ENCODE measurements at places on chromosomes 5 and 9. TPM values are rescaled to one million over a fixed set of nuclear protein-coding genes. Genes with fewer than 3 reads are reported as not detected.

GRCh38 chr5:115072266-115073064, 97.2 kb downstream of the TRIM36 start:
- no peak for DNase-seq
- no peaks in the 10 kb centered on the region for H3K36me3 ChIP-seq
- H3K27me3 ChIP-seq, result no peaks in the 10 kb centered on the region
- no peak overlapping the region for H3K4me3 ChIP-seq
- peaks cover 8% of the 10 kb centered on the region for H3K4me1 ChIP-seq

- no peak for DNase-seq
- no peak overlapping the region for H3K27ac ChIP-seq
- peaks cover 8% of the 10 kb centered on the region for H3K4me1 ChIP-seq
- no peak overlapping the region for H3K4me3 ChIP-seq
- H3K27me3 ChIP-seq, result no peaks in the 10 kb centered on the region
These were observed 23.4 kb upstream of the PSD2 start for GRCh38 chr5:139772089-139772791.

DNA sequence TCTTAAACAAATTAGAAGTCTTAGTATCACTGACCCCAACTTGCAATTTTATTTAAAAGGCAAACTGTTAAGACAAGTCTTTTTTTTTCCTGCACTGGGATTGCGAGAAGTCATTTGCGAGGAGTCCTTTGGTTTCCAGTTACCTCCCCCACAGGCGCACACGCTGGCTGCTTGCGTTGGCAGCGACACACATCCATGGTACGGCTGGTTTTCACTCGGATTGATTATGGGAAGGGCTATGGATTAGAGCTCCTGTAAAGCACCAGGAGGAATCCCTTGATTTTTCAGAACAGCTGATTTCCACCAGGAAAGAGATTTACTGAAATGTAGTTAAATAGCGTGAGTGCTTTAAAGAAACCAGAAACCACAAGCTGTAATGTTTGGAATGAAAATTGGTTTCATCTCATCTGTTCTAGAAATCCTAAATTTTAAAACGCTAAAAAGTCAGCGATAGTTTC, 737 bp downstream of the SLC1A3 start:
- H3K4me3 ChIP-seq, result peak overlapping the region; percentile 40
- peaks cover 36% of the 10 kb centered on the region for H3K27me3 ChIP-seq
- no peaks in the 10 kb centered on the region for H3K36me3 ChIP-seq
- peaks cover 11% of the 10 kb centered on the region for H3K4me1 ChIP-seq
- no peak overlapping the region for H3K27ac ChIP-seq

GRCh38 chr9:136624184-136624951, 38.3 kb upstream of the EGFL7 start:
- DNase-seq, result no peak
- H3K27ac ChIP-seq, result no peak overlapping the region
- H3K4me3 ChIP-seq, result no peak overlapping the region
- peaks cover 11% of the 10 kb centered on the region for H3K4me1 ChIP-seq
- H3K27me3 ChIP-seq, result peaks cover 4% of the 10 kb centered on the region

GRCh38 chr5:166509085-166509484, 1782.4 kb upstream of the WWC1 start:
- H3K4me3 ChIP-seq, result no peak overlapping the region
- no peak overlapping the region for H3K27ac ChIP-seq
- no peaks in the 10 kb centered on the region for H3K36me3 ChIP-seq
- H3K27me3 ChIP-seq, result no peaks in the 10 kb centered on the region
- H3K4me1 ChIP-seq, result no peaks in the 10 kb centered on the region

DNA sequence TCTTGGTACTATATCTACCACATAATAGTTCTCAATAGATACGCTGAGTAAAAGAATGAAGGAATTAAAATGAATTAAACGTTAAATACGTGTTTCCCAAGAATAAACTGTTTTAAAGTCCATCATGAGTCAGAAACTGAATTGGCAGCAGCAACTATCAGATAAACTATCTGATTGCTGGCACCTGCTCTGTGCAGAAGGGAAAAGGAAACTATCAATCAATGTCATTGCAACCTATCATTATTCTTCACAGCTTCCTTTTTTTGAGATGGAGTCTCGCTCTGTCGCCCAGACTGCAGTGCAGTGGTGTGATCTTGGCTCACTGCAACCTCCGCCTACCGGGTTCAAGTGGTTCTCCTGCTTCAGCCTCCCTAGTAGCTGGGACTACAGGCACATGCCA, 8.8 kb upstream of the WDR36 start:
- H3K4me1 ChIP-seq, result no peaks in the 10 kb centered on the region
- H3K27ac ChIP-seq, result no peak overlapping the region
- DNase-seq, result no peak
- no peak overlapping the region for H3K4me3 ChIP-seq
- no peaks in the 10 kb centered on the region for H3K36me3 ChIP-seq

DNA sequence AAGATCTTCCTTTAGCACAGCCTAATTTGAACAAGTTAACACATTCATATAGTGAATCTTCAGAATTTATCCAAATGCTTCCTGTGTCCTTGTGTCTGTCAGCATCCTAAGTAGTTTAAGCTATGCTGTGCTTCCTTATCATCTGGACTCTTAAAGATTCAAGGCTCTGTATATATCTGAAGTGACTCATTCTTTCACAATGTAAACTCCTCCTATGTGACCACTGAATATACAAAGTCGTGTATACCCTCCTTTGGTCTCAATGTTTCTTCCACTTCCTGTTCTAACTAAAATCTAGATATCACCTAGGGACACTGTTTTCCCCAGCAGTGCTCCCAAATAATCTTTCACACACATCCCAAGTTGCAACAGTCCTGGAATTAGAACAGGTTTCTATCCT, 935.7 kb upstream of the NUDT12 start:
- no peak overlapping the region for H3K4me3 ChIP-seq
- DNase-seq, result no peak
- no peaks in the 10 kb centered on the region for H3K27me3 ChIP-seq

- H3K27me3 ChIP-seq, result no peaks in the 10 kb centered on the region
- DNase-seq, result no peak
- no peaks in the 10 kb centered on the region for H3K4me1 ChIP-seq
- H3K27ac ChIP-seq, result no peak overlapping the region
- no peak overlapping the region for H3K4me3 ChIP-seq
These were observed 26.6 kb downstream of the ADCY2 start for GRCh38 chr5:7422316-7423106.

- no peaks in the 10 kb centered on the region for H3K36me3 ChIP-seq
- H3K27me3 ChIP-seq, result peaks cover 4% of the 10 kb centered on the region
- no peak overlapping the region for H3K27ac ChIP-seq
- DNase-seq, result no peak
These were observed 138.3 kb upstream of the SMIM23 start for GRCh38 chr5:171647043-171647903.

GRCh38 chr5:18744441-18744840, 1110.2 kb downstream of the TAF11L14 start:
- H3K4me3 ChIP-seq, result peak overlapping the region; percentile 60
- peak; percentile 22 for DNase-seq
- peaks cover 4% of the 10 kb centered on the region for H3K36me3 ChIP-seq

GRCh38 chr5:112692472-112692871, 45.2 kb upstream of the APC start:
- no peak overlapping the region for H3K27ac ChIP-seq
- no peak overlapping the region for H3K4me3 ChIP-seq
- DNase-seq, result no peak
- H3K36me3 ChIP-seq, result no peaks in the 10 kb centered on the region
- H3K27me3 ChIP-seq, result no peaks in the 10 kb centered on the region

- H3K4me1 ChIP-seq, result no peaks in the 10 kb centered on the region
- H3K27me3 ChIP-seq, result peaks cover 34% of the 10 kb centered on the region
- no peak overlapping the region for H3K4me3 ChIP-seq
- no peak for DNase-seq
- no peaks in the 10 kb centered on the region for H3K36me3 ChIP-seq
- H3K27ac ChIP-seq, result no peak overlapping the region
These were observed 14.6 kb upstream of the LMX1B start for GRCh38 chr9:126599047-126599650.

- H3K36me3 ChIP-seq, result no peaks in the 10 kb centered on the region
- H3K27ac ChIP-seq, result no peak overlapping the region
These were observed 669.7 kb downstream of the NR2F1-AS1 start for GRCh38 chr5:92911293-92911692.

DNA sequence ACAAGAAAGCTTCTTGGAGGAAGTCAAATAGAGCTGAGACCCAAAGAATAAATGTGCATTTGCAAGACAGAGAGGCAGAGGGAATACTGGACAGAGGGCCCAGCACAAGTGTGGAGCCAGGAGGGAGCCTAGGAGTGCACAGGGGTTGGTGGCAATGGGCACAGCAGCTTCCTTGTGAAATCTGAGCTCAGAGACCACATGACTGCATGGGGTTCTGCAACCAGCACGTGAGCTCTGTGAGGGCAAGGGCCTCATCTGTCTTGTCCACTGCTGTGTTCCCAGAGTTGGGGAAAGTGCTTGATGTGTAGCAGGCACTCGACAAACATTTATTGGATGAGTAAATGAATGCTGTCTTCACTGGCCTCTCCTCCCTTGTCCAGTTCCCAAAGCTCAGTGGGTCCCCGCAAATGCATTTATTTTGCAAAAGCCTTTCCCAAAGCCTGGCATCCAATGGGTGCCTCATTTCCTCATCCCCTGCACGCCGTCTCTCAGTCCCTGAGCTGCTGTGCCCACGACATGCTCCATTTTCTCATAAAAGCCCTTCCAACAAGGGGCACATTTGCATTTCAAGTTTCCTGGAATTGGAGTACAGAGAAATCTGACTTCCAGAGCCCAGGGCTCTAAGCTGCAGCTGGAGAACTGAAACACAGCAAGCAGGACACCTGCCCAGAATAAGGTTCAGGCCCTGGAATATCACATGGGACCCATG, 58.5 kb downstream of the KCNIP1 start:
- H3K36me3 ChIP-seq, result no peaks in the 10 kb centered on the region
- no peak overlapping the region for H3K4me3 ChIP-seq
- no peak overlapping the region for H3K27ac ChIP-seq
- no peak for DNase-seq
- no peaks in the 10 kb centered on the region for H3K4me1 ChIP-seq
- H3K27me3 ChIP-seq, result no peaks in the 10 kb centered on the region

- no peaks in the 10 kb centered on the region for H3K27me3 ChIP-seq
- no peak overlapping the region for H3K27ac ChIP-seq
- H3K4me3 ChIP-seq, result no peak overlapping the region
- DNase-seq, result no peak
- H3K4me1 ChIP-seq, result no peaks in the 10 kb centered on the region
- no peaks in the 10 kb centered on the region for H3K36me3 ChIP-seq
These were observed 95.6 kb downstream of the GNAQ start for GRCh38 chr9:77935974-77936373.

GRCh38 chr9:114884787-114885452, 45.5 kb downstream of the TNFSF8 start:
- H3K4me3 ChIP-seq, result no peak overlapping the region
- no peaks in the 10 kb centered on the region for H3K27me3 ChIP-seq
- H3K36me3 ChIP-seq, result no peaks in the 10 kb centered on the region
- no peak overlapping the region for H3K27ac ChIP-seq
- no peak for DNase-seq
- peaks cover 16% of the 10 kb centered on the region for H3K4me1 ChIP-seq

DNA sequence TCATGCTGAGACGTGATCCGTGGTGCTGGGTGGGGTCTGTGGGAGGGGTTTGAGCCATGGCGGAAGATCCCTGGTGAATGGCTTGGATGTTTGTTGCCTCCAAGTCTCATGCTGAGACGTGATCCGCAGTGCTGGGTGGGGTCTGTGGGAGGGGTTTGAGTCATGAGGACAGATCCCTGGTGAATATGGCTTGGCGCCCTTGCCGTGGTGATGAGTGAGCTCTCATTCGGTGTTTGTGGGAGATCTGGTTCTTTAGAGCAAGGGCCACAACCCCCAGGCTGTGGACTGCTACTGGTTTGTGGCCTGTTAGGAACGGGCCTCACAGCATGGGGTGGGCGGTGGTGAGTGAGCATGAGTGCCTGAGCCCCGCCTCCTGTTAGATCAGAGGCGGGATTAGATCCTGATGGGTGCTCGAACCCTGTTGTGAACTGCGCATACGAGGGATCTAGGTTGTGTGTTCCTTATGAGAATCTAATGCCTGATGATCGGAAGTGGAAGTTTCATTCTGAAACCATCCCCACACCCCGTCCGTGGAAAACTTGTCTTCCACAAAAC, 31.2 kb downstream of the NKD2 start:
- no peaks in the 10 kb centered on the region for H3K27me3 ChIP-seq
- no peak overlapping the region for H3K4me3 ChIP-seq
- no peaks in the 10 kb centered on the region for H3K36me3 ChIP-seq
- H3K4me1 ChIP-seq, result no peaks in the 10 kb centered on the region
- no peak for DNase-seq

DNA sequence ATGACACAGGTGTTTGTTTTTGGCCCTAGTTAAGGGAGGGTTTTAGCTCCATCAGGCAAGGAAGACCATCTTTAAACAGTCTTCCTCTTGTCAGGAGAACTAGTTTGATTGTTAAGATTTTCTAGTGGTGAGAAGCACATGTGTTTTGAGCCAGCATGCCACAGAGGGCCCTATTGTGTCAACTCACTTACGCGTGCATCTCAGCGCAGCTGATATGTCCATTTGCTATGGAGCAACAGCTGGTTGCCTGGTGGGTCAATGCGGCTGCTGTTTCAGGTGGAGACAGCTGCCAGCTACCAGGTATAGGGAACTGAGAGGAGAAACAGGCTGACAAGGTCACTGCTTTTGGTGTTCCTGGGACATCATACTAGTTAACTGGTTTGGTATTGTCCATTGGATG, 100.5 kb upstream of the PRRC1 start:
- no peaks in the 10 kb centered on the region for H3K4me1 ChIP-seq
- H3K27me3 ChIP-seq, result no peaks in the 10 kb centered on the region
- no peak overlapping the region for H3K27ac ChIP-seq
- H3K36me3 ChIP-seq, result no peaks in the 10 kb centered on the region
- H3K4me3 ChIP-seq, result no peak overlapping the region

DNA sequence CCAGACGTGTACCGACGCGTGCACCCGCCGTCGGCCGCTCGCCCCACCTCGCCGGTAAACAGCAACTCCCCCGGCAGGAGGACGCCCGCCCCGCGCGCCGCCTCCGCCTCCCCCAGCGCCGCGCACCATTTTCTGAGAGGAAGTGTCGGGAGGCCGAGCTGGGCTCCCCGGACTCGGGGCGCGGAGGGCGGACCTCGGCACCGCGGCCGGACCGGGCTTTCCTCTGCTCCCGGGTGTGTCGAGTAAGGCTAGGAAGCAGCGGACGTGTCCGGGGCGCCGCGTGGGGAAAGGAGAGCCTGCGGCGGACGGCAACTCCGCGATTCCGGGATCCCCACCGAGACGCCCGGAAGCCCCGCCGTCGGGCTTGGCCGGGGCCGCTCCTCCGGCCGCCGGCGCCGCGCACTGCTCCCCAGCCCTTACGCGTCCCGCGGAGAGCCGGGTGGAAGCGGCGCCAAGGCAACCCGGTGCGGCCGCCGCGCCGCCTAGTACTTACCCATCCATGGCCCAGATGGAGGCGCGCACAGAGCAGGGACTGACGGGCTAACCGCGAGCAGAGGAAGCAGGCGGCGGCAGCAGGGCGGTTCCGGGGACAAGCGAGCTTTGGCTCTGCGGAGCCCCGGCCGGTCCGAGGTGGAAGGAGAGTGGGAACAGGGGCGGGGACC, at the start of gene PTBP3:
PTBP3 (minus strand) TSS at position 643 of the 662 bp plus-strand sequence. CDS start 35,754 bp downstream, outside the sequence.
- peak within 1 kb of the TSS; percentile 91 for H3K27ac ChIP-seq
- H3K27me3 ChIP-seq, result no peaks in the 10 kb centered on the region
- H3K4me3 ChIP-seq, result peak within 1 kb of the TSS; percentile 88
- H3K4me1 ChIP-seq, result peaks cover 11% of the 10 kb centered on the region
- no peaks in the 10 kb centered on the region for H3K36me3 ChIP-seq

The PFN3 gene
- total RNA-seq, result not detected

The HSD17B3 gene
- total RNA-seq, result 0.42 TPM

The GFI1B gene
- 0.58 TPM for total RNA-seq

The KIF4B gene
- not detected for total RNA-seq

The IFNA13 gene
- total RNA-seq, result not detected
